Activated CD8-positive, alpha-beta memory T cell treated with anti-CD3 and anti-CD28 coated beads for 24 hours (primary cell): ENCODE measurements at places on chromosomes 2 and 18.

- DNase-seq: no peak
Measured at GRCh38 chr2:223542501-223542900, 59.7 kb downstream of the SCG2 start.

- DNase-seq: peak; percentile 61
Measured at GRCh38 chr2:202035089-202035940, 1.7 kb downstream of the FZD7 start.

DNA sequence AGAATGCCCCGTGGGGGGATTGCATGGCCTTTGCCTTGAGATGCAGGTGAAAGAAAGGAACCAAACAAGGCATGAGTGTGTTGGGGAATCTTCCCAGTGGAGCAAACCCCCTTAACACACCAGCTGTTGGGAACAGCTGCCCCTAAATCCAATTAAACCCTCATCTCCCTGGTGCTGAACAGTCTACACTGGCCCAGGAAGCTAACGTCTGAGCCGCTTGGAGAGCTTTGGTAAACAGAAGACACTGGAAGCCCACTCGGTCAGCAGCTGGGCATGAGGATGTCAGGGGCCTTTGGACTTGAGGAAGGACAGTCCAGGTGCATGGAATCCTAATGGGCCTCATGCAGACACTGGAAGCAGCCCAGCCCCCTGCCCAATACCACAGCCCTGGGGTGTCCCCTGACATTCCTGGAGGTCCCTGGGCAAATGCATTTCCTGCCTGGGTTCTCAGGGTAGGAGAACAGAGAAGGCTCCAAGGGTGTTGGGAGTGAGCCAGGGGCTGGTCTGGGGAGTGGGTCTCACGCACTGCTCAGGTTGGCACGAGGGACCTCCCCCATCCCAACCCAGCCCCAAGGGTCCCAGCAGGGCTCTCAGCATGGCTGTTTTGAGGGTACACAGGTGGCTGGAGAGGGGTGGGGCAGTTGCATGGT is 37.7 kb downstream of the GBX2 start:
- DNase-seq: no peak

GRCh38 chr2:217283460-217283859 is 423.6 kb upstream of the TNP1 start:
- no peak for DNase-seq
